A673 (cell line): ENCODE measurements at places on chromosomes 6 and 20. TPM values are rescaled to one million over a fixed set of nuclear protein-coding genes. Genes with fewer than 3 reads are reported as not detected.

DNA sequence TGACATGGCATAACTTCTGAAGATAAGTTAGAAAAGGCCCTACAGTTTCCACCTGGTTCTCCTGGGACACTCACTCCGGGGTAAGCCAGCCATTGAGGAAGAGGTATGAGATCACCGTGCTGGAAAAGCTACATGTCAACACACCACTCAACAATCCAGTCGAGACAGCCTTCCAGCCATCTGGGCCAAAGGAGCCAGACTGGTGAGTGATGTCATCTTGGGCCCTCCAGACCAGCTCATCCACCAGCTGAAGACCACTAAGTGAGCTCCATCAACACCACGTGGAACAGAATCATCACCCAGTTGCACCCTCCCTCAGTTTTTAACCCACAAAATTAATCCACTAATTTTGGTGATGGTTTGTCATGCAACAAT, 32.3 kb upstream of the RSPO4 start:
- DNase-seq, result no peak

DNA sequence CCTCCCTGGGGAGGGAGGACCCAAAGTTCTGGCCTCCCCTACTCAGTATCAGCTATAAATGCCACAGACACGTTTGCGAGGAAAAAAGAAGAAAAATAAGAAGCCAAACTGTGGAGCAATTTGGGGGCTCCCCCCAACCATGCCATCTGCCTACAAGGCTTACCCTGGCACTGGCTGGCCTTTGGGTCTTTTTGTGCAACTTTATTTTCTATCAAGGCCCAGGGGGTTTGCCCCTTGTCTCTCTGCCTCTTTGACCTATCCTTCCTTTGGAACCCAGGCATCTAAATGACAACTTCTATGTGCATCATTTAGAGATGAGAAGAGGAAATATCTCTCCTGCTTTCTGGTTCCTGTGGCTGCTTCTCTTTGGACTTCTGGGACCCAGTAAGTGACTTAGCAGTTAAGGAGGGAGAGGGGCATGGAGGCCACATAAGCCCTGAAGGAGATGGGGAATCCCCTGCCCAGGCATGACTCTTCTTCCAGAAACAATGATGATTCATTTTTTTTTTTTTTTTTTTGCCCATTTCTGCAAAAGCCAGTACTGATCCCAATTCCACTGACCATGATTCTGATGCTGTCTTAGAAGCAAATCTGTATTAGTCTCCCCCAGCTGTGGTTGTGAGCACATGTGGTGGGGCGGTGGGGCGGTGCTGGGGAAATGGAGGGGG, at the start of gene MUC22:
TSS of gene MUC22 (plus strand) at position 82 of the 668 bp plus-strand sequence. CDS start at position 315, 233 bp downstream.
- no peak for DNase-seq

DNA sequence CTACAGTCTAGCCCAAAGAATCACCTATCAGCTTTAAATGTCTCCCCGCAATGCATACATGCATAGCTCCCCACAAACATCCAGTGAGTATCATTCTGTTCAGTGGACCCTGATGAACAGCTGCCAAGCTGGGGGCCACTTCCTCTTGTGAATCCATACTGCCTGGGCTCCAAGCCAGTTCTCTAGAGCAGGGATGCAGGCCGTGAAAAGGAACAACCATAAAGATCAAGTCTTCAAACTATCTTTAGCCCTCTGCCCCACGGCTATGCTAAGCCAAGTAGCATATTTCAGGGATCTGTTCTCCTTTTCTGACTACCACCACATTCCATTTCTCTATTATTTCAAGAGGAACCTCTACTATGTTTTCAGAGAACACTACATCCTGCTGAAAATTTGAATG, 191.7 kb upstream of the BTBD3 start:
- DNase-seq, result no peak

- peak; percentile 59 for DNase-seq
Observed at GRCh38 chr20:19588732-19589131, 169.3 kb upstream of the RIN2 start.

DNA sequence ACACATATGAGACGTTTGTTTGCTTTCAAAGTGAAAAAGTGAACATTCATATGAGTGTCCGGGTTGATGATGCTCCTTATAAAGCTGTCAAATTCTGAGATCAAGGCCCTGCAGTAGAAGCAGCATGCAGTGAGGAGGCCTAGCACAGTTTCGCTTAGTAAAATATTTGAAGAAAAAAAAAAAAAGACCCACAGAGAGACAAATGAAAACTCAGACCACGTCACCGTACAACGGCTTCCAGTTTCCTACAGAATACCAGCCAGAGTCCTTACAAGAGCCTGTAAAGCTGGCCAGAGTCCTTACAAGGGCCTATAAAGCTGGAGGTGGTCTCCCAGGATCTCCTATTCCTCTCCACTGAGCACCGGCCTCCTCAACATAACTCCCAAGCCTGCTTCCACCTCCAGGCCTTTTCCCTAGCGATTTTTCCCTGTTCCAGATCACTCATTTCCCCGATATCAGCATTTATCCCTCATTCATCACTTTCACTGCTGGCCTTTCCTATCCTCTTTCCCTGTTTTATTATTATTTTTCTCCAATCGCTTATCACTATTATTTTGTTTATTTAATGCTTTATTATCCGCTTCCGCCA, 1.5 kb upstream of the HMGN4 start:
- peak; percentile 72 for DNase-seq

GRCh38 chr6:138593124-138593877, 94.0 kb upstream of the NHSL1 start:
- peak; percentile 97 for DNase-seq

DNA sequence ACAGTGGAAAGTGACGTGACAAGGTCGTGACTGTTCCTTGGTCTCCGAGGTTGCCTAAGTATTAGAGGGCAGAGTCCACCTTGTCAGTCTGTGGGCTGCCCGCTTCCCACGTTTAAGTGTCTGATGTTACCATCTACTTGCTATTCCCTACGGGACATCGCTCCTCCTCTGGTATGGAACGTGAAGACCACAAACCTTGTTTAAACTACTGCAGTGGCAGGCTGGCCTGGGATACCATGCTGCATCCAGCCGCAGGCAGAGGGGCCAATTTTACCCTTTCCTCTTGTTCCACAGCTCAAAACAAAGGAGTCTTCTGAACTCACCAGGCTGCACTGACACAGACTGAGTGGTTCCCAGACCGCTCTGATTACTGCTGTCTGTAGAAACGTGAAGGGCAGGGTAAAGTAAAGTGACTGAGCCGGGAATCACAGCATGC, 275.9 kb downstream of the FOXC1 start:
- DNase-seq, result no peak

Gene SLC22A23
- 6.2 TPM in 2 replicates for total RNA-seq

Gene BANF2
- total RNA-seq, result not detected in 2 replicates

Gene GINS1
- 60.0 and 62.6 TPM in 2 replicates for total RNA-seq

Gene HLA-DOA
- total RNA-seq, result 0.46 and 0.58 TPM in 2 replicates

Gene PHACTR3
- total RNA-seq, result 0.17 and 0.59 TPM in 2 replicates
